ENCODE measurements at places on chromosomes 13 and 19.

- DNase-seq: no peak
Measured at GRCh38 chr13:110575322-110576069, 14.0 kb upstream of the RAB20 start.

GRCh38 chr13:45162821-45163220 lies 38.0 kb downstream of the KCTD4 start:
- no peak for DNase-seq

- DNase-seq: no peak
Measured at GRCh38 chr13:29428310-29429181, 166.9 kb downstream of the SLC7A1 start.

- DNase-seq: no peak
Measured at GRCh38 chr19:38020311-38020710, 113.3 kb downstream of the SIPA1L3 start.

- DNase-seq: no peak
Measured at GRCh38 chr19:50310759-50311465, 18.3 kb downstream of the KCNC3 start.

DNA sequence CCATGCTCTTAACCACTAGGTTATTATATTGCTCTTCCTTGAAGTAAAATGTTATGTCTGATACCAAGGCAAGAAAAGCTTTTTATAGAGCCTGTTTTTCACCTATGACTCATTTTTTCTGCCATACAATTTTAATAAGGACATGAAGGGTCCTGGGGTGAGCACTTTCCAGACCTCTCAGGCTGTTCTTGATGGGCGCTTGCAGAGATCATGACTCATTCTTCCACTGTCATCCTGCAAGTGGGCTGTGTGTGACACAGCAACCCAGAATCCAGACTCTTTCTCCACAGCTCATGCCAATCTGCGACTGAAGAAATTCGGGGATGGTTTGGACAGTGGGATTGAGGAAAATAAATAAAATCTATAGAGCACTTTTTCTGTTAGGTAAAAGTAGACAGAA lies 506.7 kb upstream of the NBEA start:
- no peak for DNase-seq

- DNase-seq: no peak
Measured at GRCh38 chr19:801030-801860, 4.0 kb downstream of the PTBP1 start.

DNA sequence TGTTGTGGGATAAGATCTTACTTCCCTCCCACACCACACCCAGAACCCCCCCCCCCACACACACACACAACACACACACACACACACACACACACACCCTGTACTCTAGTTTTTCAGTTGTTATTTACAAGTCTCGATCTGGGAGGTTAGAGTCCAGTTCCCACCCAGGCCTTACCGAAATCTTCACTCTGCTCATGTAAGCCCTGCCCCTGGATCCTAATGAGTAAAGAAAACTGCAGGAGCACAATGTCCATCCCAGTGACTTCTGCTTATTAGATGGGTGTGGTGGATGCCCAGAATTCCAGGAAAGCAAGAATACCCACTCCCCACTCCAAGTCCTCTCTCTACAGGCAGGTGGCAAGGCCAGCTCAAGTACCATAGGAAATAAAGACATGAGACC lies 23.0 kb downstream of the STARD13 start:
- no peak for DNase-seq

DNA sequence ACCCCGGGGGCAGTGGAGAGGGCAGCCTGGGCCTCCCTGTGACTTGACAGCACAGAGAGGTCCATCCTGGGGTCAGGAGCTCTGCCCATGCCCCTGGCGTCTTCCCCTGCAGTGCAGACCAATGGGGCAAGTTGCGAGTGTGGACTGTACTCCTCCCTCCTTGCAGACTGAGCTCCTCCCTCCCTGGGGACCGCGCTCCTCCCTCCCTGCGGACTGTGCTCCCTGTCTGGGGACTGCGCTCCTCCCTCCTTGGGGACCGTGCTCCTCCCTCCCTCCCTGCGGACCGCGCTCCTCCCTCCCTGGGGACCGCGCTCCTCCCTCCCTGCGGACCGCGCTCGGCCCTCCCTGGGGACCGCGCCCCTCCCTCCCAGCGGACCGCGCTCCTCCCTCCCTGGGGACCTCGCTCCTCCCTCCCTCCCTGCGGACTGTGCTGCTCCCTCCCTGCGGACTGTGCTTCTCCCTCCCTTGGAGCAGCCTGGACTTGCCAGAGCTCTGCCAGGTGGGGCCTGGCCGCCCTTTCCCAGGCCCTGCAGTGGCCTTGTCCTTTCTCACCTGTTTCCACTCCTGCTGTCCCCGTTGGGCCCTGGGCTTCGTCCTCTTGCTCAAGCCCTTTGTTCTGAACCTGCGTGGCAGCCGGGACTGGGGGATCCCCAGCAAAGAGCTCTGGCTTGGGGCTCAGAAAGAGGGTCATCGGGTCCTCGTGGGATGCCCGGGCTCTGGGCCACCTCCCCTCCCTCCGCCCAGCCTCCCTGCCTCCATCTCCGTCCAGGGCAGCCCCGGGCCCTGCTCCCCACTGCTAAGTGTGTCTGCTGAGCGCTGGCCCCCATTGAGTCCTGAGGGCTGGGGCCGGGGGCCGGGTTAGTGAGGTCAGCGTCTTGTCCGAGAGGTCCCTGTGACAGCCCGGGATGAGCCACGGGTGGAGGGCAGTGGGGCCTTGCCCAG lies 6.8 kb downstream of the GAMT start:
- DNase-seq: no peak

DNA sequence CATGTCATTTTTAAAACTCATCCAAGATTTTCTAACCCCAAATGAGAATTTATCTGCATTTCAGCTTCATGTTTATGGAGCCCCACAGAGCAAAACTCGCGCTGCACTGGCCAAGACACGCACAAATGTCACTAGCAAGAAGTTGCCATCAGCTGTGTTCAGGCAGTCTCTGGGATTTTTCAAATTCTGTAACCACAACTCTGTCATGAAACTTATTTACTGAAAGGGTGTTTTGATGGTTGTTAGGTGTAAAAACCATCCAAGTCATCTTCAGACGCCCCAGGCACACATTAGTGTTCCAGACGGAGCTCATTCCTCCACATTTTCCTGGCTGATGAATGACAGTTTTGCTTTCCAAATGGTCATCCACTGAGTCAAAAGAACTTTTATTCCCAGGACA lies 63.4 kb downstream of the SLC7A1 start:
- no peak for DNase-seq

- DNase-seq: no peak
Measured at GRCh38 chr13:109744512-109745051, 41.8 kb downstream of the IRS2 start.

DNA sequence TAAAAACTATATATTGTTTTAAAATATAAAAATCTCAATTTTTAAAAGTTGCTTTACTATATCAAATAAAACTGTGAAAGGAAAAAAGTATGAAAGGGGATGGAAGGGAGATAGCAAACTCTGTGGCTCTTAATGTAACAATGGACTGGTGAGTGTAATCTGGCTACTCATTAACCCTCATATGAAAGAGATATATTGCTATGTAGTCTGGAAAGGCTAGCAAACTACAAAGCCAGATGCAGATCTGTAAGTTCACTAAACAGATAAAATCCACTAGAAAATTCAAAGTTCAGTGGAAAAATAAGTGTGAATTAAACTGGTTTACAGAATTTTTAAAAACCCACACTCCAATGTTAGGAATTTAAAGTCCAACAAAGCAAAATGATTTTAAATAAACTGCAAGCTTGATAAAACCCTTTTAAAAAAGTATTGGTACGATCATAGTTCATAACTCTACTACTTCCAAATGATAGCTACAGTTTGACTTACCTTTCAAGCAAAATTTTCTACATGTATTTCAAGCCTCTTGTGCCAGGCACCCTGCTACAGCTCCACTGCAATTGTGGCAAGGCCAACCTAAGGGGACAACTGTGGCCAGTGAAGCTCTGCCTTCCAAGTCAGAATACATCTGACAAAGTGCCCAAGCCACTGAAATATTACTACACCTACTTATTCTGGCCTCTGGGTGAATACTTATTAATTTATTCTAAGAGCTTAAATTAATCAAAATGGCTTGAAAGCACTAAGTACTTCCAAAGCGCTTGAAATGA lies 647 bp upstream of the ELF1 start:
- DNase-seq: no peak

- peak; percentile 43 for DNase-seq
Measured at GRCh38 chr19:48746738-48747575, at the start of gene IZUMO1. TSS of gene IZUMO1 (minus strand) at chr19:48746909. CDS start at chr19:48745859, 1,050 bp downstream.

- DNase-seq: no peak
Measured at GRCh38 chr13:22176968-22177520, 506.2 kb downstream of the FGF9 start.

DNA sequence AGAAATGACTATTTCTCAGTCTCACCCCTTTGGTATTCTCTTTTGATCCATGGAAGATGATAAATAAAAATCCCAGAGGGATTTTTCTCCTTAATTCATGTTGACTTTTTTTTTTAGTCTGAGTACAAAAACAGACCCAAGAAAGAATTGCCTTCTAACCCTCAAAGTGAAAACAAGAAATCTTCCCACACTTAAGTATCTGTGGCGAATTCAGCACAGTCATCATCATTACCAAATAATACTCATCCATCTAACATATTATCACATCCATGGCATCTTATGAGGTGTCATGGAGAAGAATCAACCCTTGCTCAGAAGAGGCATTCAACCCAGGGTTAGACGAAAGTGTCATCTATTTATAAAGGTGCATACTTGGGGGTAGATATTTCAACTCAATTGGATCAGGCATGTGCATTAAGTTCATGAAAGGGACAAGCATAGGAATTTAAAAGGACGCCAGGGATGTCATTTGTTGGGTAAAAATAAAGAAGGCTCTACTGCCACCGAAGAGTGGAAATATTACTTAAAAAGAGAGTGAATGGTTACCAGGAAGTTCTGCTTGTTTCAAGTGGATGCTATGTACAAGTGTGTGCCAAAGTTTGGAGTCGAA lies 101.9 kb downstream of the FLT1 start:
- DNase-seq: no peak

DNA sequence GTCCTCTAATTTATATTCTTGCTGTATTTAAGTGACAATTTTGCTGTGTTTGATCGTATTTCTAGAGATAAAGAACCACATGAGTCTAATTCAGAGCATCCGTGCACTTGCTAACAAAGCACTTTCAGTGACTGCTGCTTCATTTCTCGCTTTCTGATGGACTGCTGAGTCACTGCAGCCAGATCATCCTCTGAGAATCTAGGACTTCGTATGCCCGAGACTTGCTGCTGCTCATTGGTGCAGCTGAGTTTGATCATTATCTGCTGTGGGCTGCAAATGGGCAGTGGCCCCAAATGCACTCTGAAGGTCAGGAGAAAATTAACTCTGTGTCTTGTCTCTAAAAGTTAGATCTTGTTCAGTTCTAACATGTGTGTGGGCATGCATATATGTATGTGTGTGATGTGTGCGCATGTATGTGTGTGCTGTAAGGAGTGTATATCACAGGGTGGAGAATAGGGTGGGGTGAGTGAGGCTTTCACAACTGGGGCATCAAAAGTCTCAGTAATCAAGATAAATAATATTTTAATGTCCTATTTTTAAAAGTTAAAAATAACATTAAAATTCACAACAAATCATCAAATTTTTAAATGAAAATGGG lies 342.6 kb downstream of the MTUS2 start:
- no peak for DNase-seq

- DNase-seq: no peak
Measured at GRCh38 chr19:1975162-1975480, 34.1 kb downstream of the CSNK1G2 start.

DNA sequence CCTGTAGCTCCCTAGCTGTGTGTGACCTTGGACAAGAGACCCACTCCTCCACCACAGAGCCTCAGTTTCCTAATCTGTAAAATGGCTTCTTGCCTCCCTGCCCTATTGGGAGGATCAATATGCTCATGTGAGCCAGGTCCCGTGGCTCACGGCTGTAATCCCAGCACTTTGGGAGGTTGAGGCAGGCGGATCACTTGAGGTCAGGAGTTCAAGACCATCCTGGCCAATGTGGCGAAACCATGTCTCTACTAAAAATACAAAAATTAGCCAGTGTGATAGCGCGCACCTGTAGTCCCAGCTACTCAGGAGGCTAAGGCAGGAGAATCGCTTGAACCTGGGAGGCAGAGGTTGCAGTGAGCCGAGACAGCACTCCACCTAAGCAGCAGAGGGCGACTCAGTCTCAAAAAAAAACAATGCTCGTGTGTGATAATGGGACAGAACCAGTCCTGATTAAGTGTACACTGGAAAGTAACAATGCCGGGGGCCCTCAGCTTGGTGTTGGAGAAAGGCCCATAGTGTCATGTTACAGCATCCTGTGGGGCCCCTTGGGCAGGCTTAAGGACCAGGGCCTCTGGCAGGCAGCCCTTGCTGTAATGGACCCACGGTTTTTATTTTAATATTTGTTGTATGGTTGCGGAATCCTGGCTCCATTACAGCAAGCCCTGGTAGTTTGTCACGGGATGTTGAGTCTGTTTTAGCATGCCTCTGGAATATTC lies 6.8 kb downstream of the RPS11 start:
- no peak for DNase-seq

DNA sequence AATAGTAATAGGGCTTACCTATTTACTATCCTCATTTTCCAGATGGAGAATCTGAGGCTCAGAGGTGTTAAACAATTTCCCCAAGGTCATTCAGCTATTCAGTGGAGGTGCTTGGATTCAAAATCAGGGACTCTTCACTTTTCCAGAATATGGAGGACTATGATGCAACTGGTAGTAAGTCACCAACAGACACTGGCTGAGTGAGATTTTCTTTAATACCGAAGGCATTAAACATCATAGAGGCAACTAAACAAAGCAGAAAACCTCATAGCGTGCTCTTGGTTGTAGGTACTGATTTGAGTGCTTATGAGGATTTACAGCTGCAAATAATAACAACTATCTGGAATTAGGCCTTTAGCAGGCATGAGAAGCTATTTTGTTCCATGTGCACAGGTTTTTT lies 134.4 kb downstream of the DLEU7 start:
- no peak for DNase-seq

DNA sequence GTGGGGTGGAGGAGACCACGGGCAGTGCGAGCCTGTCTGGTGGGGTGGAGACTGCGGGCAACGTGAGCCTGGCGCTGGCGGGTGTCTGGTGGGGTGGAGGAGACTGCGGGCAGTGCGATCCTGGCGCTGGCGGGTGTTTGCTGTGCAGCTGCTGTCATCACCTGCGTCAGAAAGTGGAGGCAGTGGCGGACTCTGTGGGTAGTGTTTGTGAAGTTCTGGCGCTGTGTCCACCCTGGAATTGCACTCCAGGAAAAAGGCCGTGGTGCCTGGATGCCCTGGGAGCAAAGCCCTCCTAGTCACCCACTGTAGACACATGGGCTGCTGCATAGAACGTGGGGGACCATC lies 6.2 kb downstream of the TEX29 start:
- DNase-seq: no peak

GRCh38 chr19:1671716-1672037 lies 19.3 kb upstream of the TCF3 start:
- DNase-seq: no peak
